ENCODE measurements at places on chromosomes 11 and 22.

DNA sequence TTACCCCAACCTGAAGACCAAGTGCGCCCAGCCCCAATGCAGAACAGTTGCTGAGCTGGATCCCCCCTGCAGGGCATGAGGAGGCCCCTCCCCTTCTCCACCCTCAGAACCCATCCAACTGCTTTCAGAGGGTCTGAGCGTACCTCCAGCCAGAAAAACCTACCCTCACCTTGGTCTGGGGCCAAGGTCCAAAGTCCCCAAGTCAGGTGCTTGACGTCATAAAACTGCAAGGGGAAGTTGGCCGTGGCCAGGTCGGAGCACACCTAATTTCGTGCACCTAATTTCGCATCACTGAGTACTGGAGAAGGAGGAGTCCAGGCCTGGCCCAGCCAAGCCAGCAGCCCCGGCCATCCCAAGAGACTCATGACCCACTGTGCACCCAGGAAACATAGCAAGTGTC is 289.8 kb downstream of the CTTN start:
- H3K27ac ChIP-seq, result no peak overlapping the region
- H3K27me3 ChIP-seq, result no peaks in the 10 kb centered on the region
- no peak for DNase-seq
- H3K4me1 ChIP-seq, result no peaks in the 10 kb centered on the region
- H3K36me3 ChIP-seq, result no peaks in the 10 kb centered on the region

DNA sequence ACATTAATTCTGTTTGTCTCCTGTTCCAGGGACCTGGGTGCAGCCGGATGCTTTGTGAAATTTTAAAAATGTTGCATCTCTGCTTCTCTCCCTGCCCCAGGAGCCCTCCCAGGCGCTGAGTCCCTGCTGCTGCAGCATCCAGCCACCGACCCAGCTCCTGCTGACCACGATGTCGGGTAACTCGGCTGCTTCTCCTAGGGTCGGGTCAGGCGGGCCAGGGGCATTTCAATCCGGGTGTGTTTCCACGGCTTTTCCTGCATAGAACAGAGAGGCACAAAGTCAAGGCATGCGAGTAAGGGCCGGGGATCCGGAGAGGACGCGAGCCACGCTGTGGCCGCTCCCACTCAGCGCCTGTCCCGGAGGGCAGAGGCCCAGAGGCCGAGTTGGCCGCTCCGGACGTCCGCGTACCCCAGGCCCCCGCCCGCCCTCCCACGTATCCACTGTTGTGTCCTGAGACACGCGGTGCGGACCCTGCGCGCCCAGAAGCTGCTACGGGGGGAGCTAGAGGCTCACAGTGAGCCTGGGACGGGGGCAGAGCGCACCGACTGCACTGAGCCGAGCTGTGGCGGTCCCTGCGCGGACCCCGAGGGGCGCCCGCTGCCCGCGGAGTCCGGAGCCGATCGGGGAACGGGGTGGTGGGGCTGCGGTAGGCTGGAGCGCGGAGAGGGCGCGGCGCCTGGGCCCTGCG is at the start of gene POU2AF3:
TSS of gene POU2AF3 (plus strand) at position 134 of the 688 bp plus-strand sequence. CDS start at position 170, 36 bp downstream.
- peak within 1 kb of the TSS; percentile 86 for H3K27ac ChIP-seq
- no peak for DNase-seq
- H3K36me3 ChIP-seq, result no peaks in the 10 kb centered on the region
- no peaks in the 10 kb centered on the region for H3K27me3 ChIP-seq

DNA sequence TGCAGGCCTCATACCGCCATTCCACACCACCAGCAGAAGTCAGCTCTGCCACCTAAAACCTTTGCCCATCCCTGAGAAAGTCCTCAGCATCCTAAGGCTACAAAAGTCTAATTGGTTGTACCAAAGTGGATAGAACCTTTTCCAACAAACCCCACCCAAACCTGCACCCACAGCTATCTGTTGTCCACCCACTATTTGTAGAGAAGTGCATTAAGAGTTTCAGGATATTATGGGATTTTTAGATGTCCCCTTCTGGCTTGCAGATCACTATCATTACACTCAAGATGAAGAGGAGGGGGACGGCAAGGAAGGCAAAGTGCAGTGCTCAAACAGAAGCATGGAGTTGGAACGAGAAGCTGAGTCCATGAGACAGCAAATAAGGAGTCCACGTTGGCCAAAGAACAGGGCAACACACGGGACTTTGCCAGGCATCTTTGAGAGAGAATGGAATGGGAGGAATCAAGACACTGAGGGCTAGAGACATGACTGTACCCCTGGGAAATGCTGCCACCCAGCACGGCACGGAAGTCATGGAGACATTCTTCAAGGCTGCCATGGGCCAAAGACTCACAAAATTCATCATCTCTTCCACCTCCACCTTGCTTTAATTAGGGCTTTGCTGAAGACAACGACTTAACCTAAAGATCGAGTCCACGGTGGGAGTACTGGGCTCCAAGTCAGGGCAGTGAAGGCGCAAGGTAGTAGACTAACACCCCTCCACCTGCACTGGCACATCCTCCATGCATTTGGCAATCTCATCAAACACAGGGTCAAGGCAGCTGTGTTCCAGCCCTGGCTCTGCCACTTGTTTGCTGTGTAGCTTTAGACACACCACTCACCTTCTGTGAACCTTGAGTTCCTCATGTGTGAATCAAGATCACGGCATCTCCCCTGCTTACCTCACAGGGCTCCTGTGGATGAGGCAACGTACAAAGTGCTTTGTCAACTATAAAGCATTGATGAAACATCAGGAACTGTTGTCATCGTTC is 112.9 kb upstream of the TMEM45B start:
- no peaks in the 10 kb centered on the region for H3K27me3 ChIP-seq
- H3K36me3 ChIP-seq, result no peaks in the 10 kb centered on the region
- H3K27ac ChIP-seq, result no peak overlapping the region
- no peak overlapping the region for H3K4me3 ChIP-seq

- DNase-seq, result no peak
- H3K27ac ChIP-seq, result no peak overlapping the region
- H3K27me3 ChIP-seq, result no peaks in the 10 kb centered on the region
- no peak overlapping the region for H3K4me3 ChIP-seq
Measured at GRCh38 chr11:8908099-8908498, 2.9 kb upstream of the AKIP1 start.

GRCh38 chr11:35126000-35126878 is 12.7 kb upstream of the CD44 start:
- no peaks in the 10 kb centered on the region for H3K27me3 ChIP-seq
- no peaks in the 10 kb centered on the region for H3K36me3 ChIP-seq
- DNase-seq, result no peak
- H3K4me1 ChIP-seq, result no peaks in the 10 kb centered on the region
- no peak overlapping the region for H3K27ac ChIP-seq

- DNase-seq, result no peak
- H3K4me1 ChIP-seq, result peaks cover 49% of the 10 kb centered on the region
- no peak overlapping the region for H3K4me3 ChIP-seq
- no peaks in the 10 kb centered on the region for H3K36me3 ChIP-seq
- peak overlapping the region; percentile 99 for H3K27ac ChIP-seq
- H3K27me3 ChIP-seq, result no peaks in the 10 kb centered on the region
Measured at GRCh38 chr11:350723-351255, 18.5 kb upstream of the B4GALNT4 start.

DNA sequence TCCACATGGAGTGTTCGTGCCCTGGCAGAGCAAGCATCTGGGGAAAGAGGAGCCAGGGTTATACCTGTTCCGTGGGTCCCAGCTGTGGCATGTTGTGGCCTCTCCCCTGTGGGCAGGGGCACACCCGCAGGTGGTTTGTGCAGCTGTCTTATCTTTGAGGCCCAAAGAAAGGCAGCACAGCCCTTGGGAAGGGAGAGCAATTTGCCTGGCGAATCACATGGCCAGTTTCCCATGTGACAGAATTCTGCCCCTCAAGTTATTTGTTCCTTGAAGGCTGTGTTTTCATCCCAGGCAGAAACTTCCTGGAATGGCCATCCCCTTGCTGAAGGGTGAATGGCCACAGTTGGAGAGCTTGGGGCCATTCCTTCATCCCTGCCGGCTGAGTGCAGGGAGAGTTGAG is 16.4 kb upstream of the COX8A start:
- peaks cover 3% of the 10 kb centered on the region for H3K4me1 ChIP-seq
- H3K36me3 ChIP-seq, result peaks cover 41% of the 10 kb centered on the region
- no peak for DNase-seq
- H3K4me3 ChIP-seq, result no peak overlapping the region

GRCh38 chr22:32410459-32410858 is 1.6 kb downstream of the RTCB start:
- H3K27ac ChIP-seq, result no peak overlapping the region
- DNase-seq, result no peak
- H3K36me3 ChIP-seq, result no peaks in the 10 kb centered on the region
- H3K4me3 ChIP-seq, result peak overlapping the region; percentile 81
- H3K4me1 ChIP-seq, result peaks cover 20% of the 10 kb centered on the region
- H3K27me3 ChIP-seq, result no peaks in the 10 kb centered on the region

DNA sequence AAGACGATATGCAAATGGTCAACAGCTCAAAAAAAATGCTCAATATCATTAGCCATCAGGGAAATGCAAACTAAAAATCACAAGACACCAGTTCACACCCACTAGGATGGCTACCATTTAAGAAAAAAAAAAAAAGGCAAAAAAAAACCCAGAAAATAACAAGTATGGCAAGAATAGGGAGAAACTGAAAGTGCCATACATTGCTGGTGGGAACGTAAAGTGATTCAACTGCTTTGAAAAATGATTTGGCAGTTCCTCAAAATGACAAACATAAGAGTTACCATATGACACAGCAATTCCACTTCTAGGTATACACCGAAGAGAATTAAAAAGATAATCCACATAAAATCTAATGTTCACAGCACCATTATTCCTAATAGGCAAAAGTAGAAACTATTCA is 47.5 kb downstream of the PICALM start:
- no peaks in the 10 kb centered on the region for H3K27me3 ChIP-seq
- peak overlapping the region; percentile 8 for H3K27ac ChIP-seq
- H3K4me3 ChIP-seq, result no peak overlapping the region
- no peak for DNase-seq
- peaks cover 68% of the 10 kb centered on the region for H3K36me3 ChIP-seq
- no peaks in the 10 kb centered on the region for H3K4me1 ChIP-seq

DNA sequence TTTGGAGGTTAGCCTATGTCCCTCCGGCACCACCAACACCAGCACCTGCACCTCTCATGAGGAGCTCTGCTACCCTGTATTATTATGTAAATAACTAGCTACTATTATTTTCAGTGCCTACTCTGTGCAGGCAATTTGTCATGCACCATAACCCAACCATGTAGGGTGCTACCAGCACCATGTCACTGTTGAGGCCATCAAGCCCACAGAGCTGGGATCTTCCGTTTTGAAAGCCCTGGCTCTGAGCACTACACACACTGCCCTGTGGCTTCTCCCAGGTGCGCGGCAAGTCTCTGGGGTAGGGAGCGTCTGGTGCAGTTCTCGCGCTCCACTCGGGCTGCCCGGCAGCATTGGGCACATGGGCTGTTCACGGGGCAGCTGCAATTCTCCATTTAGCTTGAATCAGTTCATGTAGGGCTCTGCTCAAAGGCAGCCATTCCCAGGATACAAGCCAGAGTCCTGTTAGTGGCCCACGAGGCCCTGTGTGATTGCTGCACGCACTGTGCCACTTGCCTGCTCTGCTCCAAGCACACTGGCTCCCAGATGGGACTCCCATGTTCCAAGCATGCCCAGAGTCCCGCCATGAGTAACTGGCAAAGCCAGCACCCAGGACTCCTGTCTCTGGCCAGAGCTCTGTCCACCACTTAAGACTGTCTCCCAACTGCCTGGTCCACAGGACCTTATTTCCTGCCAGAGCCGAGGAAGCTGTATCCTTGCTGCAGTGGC is 42.5 kb upstream of the CDON start:
- no peak for DNase-seq
- H3K36me3 ChIP-seq, result no peaks in the 10 kb centered on the region

- H3K27me3 ChIP-seq, result no peaks in the 10 kb centered on the region
- no peaks in the 10 kb centered on the region for H3K36me3 ChIP-seq
- H3K27ac ChIP-seq, result no peak overlapping the region
- DNase-seq, result no peak
- no peak overlapping the region for H3K4me3 ChIP-seq
Measured at GRCh38 chr11:109432105-109432504, 10.1 kb downstream of the C11orf87 start.

GRCh38 chr11:61115498-61116224 is 13.4 kb downstream of the CD5 start:
- H3K4me3 ChIP-seq, result no peak overlapping the region
- no peaks in the 10 kb centered on the region for H3K4me1 ChIP-seq
- no peaks in the 10 kb centered on the region for H3K36me3 ChIP-seq
- H3K27ac ChIP-seq, result no peak overlapping the region
- no peaks in the 10 kb centered on the region for H3K27me3 ChIP-seq
- no peak for DNase-seq

- DNase-seq, result no peak
- no peaks in the 10 kb centered on the region for H3K36me3 ChIP-seq
- H3K27me3 ChIP-seq, result no peaks in the 10 kb centered on the region
- peak overlapping the region; percentile 67 for H3K27ac ChIP-seq
- peaks cover 79% of the 10 kb centered on the region for H3K4me1 ChIP-seq
Measured at GRCh38 chr11:75342966-75343870, 8.2 kb downstream of the ARRB1 start.

- H3K27me3 ChIP-seq, result no peaks in the 10 kb centered on the region
- H3K36me3 ChIP-seq, result no peaks in the 10 kb centered on the region
- H3K27ac ChIP-seq, result peak overlapping the region; percentile 55
Measured at GRCh38 chr22:23384923-23385677, 195.0 kb downstream of the IGLL1 start.

DNA sequence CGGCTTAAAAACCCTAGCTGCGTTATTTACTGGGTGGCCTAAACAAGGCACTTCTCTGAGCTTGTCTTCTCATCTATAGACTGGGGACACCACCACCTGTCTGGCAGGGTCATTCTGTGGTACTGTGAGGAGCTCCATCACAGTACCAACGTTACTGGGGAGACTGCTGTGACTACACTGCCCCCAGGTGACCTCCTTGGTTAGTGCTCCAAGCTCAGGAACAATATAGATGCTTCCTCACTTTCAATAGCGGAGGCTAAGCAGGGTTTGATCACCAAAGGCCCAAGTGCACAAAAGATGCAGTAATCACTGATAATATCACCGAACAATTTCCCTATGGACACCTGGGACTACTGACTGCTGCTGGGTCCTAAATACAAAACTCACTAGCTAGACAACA is 18.8 kb downstream of the PRPF19 start:
- no peak for DNase-seq
- H3K4me1 ChIP-seq, result no peaks in the 10 kb centered on the region
- no peaks in the 10 kb centered on the region for H3K27me3 ChIP-seq
- H3K36me3 ChIP-seq, result no peaks in the 10 kb centered on the region
- no peak overlapping the region for H3K4me3 ChIP-seq

DNA sequence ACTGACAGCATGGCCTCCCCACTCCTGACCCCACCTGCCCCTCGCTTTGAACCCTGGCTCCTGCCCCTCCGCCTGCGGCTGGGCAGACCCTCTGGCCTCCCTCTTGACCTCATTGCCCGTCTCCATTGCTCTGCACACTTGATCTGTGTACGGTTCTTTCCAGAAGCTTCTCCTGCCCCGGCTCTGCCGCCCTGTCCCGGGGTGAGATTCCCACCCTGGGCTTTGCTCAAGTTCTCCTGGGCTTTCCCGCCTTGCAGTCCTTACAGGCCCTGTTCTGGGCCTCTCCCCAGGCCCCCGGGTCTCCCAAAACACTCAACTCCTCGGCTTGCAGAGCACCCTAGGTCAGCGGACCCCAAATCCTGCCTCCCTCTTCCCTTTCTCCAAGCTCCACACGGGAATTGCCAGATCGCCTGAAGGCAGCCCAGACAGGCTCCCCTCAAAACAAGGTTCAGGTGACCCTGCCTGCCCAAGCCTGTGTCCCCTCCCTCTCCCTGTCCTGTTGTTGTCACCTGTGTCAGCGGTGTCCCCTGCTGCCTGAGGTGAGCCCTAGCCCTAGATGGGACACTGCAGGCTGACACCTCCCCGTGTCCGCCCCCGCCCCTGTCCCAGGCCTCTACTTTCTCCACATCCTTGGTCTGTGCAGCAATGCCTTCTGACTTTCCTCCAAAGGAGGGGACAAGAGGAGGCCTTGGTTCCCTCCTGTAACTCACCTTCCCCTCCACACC is 1.5 kb downstream of the GAL start:
- H3K4me1 ChIP-seq, result no peaks in the 10 kb centered on the region
- H3K27ac ChIP-seq, result no peak overlapping the region
- no peak for DNase-seq
- no peaks in the 10 kb centered on the region for H3K27me3 ChIP-seq
- H3K4me3 ChIP-seq, result no peak overlapping the region

Measured in tibial nerve (tissue), 4 donors.